ENCODE measurements at places on chromosomes 2 and 18.

DNA sequence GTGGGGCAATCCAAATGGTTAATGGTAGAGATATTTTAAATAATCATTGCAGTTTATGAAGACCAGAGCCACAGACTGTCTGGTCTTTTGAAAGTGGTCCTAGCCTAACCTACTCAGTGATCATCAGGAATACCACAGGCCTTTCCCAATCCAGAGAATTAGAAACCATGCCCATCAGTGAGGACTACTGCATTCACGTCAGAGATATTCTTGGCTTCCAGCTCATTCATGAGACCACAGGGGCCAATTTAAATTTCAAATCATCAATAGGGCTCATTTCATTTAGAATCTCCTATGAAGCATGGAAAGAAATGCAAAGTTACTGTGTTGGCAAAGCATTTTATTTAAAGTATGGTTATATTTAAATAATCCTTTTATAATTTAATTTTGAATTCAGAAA, 362.3 kb upstream of the KCNJ3 start:
- no peak for DNase-seq

DNA sequence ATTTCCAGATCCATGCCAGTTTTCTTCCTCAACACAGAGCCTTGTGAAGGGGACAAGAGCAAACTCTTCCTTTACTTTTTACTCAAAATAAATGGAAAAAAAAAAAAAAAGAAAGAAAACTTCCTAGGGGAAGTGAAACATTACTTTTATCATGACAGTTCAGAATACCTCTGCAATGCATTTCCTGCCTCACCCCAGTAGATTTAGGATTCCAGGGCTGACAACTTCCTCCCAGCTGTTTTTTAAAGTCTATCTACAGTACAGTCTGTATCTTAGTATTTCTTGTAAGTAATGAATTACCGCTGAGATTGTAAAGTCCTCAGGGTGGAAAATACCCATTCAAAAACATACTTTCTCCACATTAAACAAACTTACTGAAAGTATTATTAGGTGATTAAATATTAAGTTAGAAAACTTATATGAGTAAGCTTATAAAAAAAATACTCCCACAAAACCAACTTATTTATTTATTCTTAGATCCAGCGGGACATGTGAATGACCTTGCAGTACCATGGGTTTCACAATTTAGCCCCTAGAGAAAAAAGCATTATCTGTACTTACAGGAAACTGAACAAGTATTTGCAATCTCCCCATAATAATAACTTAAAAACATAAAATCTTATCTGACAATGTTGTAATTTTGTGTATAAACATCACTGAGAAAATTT, 117.7 kb downstream of the RBMS1 start:
- no peak for DNase-seq

DNA sequence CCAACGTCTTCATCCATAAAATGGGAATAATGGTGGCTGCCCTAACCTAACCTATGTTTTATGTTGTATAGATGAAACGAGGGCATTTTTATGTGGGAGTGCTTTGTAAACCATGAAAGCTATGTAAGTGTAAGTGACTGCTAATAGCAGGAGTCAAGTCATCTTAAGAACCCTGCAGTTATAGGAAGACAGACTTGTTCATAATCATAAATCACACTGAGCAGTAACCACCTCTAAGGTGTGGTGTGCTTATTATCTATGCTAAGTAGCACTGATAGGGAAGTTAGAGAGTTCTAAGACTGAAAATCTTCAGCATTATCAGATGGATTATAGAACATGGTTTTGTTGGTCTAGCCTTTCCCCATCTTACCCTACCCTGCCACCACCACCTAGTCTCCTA, 24.2 kb upstream of the NRP2 start:
- DNase-seq = no peak

DNA sequence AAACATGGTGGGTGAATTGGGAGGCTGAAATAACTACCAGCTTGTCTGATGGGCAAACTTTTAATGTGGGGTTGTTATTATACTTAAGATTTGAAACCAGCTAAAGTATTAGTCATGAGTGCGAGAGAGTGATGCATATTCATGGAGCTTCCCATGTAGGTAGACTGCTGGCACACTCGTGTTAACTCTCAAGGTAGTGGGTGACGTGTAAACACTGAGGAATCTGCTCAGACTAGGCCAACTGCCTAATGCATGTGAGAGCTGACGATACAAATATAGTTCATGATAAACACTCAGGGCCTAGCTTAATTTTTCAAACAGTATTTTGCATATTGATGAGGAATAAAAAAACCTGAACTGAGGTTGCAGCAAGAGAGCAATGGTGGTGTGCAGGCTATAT, 1165.7 kb upstream of the PIK3C3 start:
- no peak for DNase-seq

DNA sequence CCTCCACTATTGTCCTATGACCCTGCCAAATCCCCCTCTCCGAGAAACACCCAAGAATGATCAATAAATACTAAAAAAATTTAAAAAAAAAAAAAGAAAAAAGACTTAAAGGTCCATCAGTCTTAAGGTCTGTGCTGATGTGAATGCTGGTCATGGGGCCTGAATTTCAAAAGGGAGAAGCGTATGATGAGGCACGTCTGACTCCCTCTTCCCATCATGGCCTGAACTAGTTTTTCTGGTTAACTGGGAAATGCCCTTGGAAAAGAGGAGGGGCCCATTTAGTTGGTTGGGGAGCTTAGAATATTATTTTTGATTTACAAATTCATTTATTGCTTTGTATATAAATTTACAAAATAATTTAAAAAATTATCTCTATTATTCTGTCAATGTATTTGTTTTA, 291.0 kb upstream of the CDH19 start:
- no peak for DNase-seq

- DNase-seq = no peak
Measured at GRCh38 chr18:38933910-38934510, 1368.4 kb upstream of the CELF4 start.

DNA sequence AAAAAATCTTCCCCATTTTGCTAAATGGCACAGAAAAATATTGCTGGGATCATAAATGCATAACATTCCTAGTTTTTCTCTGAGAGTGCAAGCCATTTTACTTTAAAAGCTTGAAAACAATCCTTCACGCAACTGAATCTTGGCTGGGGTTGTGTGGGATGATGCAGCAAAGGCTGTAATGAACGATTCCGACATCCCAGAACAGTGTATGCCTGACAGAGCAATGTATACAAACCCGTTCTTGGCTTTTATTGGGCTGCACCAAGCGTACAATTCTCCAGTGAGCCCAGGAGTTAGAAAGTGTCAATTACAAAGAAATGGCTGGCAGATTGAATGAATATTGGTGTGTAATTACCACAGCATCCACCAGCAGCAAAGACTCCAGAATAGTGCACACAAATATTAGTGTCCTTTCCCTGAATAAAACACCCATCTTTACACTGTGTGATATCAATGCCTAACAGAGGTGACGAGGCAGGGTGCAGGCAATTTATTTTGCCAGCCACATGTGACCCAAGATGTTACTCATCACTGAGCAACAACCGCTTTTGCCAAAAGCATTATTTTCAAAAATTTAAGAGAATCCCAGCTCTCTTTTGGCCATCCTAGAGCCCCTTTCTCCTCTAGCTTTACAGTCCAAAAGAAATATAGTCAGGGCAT, 578.6 kb upstream of the CHAC2 start:
- no peak for DNase-seq

- no peak for DNase-seq
Measured at GRCh38 chr2:159009940-159010339, 41.5 kb downstream of the TANC1 start.

DNA sequence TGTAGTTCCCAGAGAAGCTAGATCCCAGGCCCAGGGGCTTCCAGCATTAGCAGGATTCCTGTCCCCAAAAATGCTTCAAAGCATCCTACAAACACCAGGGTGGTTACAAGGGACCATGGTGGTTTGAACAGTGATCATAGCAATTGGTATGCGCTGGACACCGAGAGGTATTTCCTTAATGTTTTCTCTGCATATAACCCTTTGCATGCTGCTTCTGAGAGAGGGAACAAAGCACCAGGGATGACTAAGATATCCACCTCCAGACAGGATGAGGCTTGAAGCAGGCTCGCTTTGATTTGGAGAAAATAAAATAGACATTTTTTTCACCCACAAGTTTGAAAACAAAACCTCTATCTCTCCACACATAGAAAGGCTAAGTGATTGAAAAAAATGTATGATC, 50.5 kb upstream of the TSPYL6 start:
- no peak for DNase-seq

- DNase-seq = no peak
Measured at GRCh38 chr2:186017278-186017677, 278.7 kb downstream of the FSIP2 start.

DNA sequence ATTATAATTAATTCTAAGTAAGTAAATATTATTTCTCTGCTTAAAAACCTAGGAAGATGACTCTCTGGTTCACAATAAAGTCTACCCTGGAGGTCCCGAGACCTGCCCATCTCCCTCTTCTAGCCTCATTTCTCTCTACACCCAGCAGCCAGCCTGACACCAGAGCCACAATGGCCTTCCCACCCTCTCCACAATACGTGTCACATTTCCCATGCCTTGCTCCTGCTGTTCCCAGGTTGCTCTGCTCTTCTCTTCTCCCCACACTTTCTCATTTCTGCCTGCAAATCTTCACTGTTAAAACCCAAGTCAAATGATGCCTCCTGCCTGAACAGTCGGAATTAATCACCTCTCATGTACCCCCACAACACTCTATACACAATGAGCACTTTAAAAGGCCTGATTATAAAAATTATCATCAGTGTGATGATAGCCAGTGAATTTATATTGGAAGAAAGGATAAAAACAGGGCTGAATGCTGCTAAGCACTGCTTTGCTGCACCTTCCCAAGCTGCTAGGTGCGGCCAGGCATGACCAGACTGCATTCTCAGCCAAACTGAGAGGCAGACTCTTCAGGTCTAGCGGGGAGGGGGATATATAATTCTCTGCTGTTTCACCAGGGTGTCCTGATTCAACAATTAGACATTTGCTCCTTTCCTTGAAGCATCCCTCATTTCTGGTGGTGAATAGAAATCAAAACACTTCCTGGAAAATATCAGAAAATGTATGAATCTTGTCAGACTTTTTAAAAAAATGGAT, 160.6 kb downstream of the DTNA start:
- DNase-seq = no peak

GRCh38 chr18:7812431-7813063, 245.4 kb downstream of the PTPRM start:
- DNase-seq = no peak

DNA sequence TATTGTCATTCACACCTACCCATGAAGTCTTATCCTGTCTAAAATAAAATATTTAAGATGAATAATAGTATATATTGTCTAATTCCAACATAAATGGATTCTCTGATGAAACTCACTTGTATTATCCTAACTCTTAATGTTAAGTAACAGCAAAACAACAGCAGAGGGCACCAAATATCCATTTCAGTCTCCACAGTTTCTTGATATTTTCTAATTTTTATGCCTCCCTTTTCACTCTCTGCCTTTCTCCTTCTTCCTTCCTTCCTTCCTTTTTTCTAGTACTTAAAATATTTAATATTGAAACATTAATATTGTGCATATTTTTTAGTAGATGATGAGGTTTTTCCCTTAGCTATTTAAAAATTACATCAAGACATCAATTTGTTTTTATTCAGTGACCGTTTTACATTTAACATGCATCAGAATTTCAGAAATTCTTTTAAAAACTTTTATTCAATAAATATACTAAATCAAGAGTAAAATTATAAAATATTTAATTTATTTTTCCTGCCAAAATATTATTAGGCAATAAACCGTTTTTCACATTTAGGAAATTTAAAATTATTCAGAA, 97.6 kb downstream of the WDR7 start:
- no peak for DNase-seq

GRCh38 chr2:212694398-212694797, 155.8 kb upstream of the ERBB4 start:
- no peak for DNase-seq

- DNase-seq = no peak
Measured at GRCh38 chr18:12336887-12337286, 28.8 kb downstream of the TUBB6 start.

DNA sequence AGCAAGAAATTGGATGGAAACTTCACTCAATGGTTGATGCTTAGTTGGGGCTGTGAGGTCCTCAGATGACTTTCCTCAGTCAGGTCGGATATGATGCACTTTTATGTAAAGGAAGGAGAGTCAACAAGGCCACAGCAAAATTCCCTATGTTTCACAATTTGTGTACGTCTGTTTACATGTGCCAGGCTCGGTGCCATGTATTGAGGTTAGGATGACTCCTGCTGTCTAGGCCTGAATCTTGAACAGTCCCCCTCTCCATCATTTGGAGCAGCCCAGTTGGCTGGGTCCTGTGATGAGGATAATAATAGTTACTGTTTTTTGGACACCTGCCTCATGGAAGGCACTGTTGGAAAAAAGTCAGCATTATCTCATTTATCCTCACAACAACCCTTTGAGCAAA, 43.1 kb downstream of the VSNL1 start:
- DNase-seq = no peak

- no peak for DNase-seq
Measured at GRCh38 chr2:238220892-238221521, 17.5 kb upstream of the ILKAP start.

DNA sequence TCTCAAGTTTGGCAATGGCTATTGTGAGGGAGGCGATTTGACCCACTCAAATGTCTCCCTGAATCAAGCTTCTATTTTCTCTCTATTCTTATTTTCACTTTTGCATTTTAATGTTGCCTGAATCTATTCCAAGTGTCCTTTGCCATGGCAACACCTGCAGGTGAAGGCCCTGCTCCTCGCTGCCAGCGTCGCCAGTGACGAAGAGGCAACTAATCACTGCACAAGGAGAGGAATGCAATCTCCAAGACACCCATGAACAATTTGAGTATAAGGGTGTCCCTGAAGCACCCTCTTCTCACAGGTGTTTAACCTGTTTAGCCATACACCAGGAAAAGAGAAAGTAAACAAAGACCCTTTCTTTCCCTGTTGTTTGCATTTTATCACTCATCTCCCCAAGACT, 165.6 kb upstream of the VRK2 start:
- DNase-seq = no peak

DNA sequence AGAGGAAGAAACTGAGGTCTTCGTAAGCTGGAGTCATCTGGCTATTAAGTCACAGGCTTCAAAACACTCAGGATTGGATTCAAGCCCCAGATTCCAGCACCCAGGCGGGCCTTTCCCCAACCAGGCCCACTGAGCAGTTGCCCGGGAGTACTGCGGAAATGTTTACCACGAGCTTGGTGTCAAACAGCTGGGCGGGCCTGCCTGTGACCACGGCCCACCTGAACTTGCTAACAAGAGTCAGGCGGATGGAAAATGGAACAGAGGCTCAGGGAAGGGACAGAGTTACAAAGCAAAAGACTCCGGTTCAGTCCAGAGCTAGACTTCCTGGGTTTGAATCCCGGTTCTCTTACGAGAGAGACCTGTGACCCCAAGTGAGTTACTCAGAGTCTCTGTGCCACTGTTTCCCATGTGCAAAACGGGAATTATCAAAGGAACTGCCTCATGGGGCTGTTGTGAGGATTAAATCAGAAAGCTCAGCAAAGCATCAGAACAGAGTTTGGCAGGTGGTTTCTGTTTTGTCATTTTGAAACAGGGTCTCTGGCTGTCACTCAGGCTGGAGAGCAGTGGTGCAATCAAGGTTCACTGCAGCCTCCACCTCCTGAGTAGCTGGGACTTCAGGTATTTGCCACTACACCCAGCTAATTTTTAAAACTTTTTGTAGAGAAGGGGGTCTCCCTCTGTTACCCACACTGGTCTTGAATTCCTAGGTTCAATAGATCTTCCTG, 49.0 kb upstream of the TFCP2L1 start:
- DNase-seq = no peak
